ENCODE measurements at places on chromosomes 3 and 15.

DNA sequence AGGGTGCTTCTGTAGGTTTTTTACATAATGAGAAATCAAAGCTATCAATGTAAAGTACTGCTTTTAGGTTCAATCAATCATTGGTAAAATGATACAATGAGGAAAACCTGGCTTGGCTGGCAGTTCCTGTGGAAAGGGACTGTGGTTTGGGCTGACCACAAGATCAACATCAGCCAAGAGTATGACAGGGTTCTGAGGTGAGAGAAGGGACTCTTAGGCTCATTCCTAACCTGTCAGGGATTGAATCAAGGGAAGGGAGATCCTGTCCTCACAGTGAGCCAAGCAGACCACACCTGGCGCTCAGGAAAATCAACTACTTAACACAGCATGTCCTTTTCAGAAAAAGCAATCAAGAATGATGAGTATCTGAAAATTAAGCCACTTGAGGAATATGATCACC, 111.1 kb downstream of the MAGI1 start:
- DNase-seq, result no peak

DNA sequence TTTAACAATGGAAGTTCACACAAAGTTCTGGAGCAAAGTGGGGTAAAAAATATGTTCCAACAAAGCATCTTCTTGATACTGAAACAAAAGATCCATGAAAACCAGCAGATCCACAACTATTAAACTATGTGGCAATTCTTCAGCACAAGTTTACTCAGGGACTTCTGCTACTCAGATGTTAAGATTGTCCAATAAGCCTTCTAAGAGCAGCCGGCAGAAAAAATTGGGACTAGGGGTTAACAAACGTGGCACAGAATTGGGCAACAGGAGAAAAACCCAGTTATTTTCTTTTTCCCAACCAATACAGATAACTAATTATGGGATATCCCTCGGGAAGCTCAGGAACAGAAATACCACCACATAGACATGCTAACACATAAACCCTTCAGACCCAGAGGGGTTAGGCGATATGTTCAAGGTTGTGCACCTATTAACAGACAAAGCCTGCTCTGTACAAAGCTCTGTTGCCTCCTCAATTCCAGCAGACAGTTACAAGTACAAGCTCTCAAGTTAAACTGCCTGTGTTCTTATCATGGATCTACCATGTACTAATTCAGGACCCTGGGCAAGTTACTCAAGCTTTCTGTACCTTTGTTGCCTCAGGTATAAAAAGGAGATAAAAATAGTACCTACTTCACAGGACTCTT, 6.8 kb downstream of the SSR3 start:
- DNase-seq, result no peak

- DNase-seq, result no peak
These were observed 43.3 kb downstream of the ADPGK start for GRCh38 chr15:72740219-72740618.

GRCh38 chr3:131503320-131503635, 507 bp upstream of the MRPL3 start:
- no peak for DNase-seq

GRCh38 chr3:179772297-179772696, 119.5 kb downstream of the USP13 start:
- DNase-seq, result no peak

DNA sequence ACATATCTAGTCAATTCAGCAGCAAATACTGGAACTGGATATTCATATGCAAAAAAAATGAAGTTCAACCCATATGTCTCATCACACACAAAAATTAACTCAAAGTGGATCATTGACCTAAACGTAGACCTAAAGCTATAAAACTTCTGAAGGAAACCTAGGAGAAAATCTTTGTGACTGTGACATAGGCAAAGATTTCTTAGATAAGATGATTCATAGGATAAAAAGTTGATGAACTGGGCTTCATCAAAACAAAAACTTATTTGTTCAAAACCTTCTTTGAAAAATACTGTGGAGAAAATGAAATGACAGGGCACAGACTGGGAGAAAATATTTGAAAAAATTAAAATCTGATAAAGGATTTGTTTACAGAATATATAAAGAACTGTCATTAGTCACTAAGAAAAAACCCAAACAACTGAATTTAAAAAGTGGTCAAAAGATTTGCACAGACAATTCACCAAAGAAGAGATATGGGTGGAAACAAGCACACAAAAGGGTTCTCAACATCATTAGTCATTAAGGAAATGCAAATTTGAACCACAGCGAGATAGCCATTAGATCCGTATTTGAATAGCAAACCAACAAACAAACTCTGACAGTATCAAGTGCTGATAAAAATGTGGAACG, 62.8 kb downstream of the ITGB5 start:
- DNase-seq, result no peak

GRCh38 chr3:80190051-80190450, 422.3 kb upstream of the ROBO1 start:
- no peak for DNase-seq

GRCh38 chr15:88300861-88301260, 44.3 kb upstream of the NTRK3 start:
- DNase-seq, result no peak

GRCh38 chr3:16828815-16829214, 55.9 kb upstream of the PLCL2 start:
- DNase-seq, result no peak

- DNase-seq, result no peak
These were observed 9.1 kb upstream of the HHATL start for GRCh38 chr3:42711491-42712343.

- no peak for DNase-seq
These were observed 1.3 kb downstream of the BNIP2 start for GRCh38 chr15:59687836-59688235.

DNA sequence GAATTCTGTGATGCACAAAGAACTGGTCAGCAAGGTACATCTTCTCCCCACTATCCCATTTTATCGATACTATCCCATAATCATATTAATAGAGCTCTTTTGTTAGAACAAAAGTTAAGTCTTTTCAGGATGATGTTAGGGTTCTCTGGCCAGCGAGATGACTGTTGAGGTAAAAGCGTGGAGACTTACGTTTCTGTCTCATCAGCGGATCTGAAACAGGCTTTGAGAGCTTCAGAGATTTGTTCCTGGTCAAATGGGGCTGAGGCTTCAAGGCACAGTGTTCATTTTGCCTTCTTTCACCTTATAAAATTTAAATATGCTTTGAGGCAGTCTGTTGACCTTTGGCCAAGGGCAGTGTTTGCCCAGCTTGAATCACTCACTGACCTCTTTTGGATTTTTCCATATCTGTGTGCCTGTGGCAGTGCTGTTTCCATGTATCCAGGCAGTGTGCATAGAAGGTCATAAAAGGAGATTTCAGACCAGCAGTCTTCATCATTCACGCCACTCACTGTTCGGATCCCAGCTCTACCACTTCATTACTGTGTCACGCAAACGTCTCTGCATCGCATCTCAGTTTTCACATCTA, 3.1 kb downstream of the ADAMTSL3 start:
- no peak for DNase-seq

- DNase-seq, result no peak
These were observed 23.5 kb upstream of the ATP10A start for GRCh38 chr15:25886498-25887140.

GRCh38 chr15:39511916-39512260, 69.0 kb upstream of the THBS1 start:
- no peak for DNase-seq

- DNase-seq, result no peak
These were observed 216.5 kb downstream of the ZBBX start for GRCh38 chr3:167163580-167163979.

- no peak for DNase-seq
These were observed 140.7 kb downstream of the FHIT start for GRCh38 chr3:61110576-61110975.

DNA sequence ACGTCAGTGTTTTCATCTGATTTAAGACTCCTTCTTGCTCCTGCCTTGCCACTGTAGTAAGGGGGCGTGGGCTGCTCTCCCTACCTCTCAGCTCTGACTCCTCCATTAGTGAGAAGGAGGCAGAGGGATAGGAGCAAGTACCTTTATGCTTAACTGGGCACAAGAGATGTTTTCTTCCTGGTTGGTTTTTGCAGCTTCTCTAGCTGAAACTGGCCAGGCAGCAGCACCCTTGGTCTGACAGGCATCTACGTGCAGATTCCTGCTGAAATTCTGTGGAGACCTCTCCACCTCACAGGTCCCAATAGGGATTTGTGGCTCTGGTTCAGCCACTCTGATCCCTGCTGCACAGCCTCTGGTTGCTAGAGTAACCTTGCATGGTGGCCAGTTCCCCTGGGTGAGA, 132.5 kb downstream of the CACNA1D start:
- DNase-seq, result no peak

DNA sequence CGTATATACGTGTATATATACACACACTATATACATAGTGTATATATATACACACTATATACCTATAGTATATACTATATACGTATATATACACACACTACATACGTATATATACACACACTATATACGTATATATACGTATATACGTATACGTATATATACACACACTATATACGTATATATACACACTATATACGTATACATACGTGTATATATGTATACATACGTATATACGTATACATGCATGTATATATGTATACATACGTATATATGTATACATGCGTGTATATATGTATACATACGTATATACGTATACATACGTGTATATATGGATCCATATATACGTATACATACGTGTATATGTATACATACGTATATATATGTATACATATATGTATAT, 9.4 kb downstream of the HACL1 start:
- DNase-seq, result no peak

DNA sequence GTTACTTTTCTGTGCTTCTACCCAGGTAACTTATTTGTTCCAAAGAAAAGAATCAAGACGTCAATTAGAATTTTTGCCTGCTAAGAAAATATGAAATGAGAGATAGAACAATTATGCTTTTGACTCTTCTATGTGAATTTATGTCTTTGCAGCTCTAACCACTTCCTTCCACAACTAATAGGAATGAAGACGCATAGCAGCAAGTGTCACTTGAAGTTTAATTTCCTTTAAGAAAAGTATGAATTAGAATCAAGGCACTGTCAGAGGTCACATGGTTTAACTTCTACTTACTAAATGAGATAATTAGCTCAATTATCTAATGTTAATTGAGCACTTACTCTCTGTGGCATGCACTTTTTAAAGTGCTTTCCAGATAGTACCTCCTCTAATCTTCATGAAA, 3.3 kb downstream of the WDR49 start:
- DNase-seq, result no peak

DNA sequence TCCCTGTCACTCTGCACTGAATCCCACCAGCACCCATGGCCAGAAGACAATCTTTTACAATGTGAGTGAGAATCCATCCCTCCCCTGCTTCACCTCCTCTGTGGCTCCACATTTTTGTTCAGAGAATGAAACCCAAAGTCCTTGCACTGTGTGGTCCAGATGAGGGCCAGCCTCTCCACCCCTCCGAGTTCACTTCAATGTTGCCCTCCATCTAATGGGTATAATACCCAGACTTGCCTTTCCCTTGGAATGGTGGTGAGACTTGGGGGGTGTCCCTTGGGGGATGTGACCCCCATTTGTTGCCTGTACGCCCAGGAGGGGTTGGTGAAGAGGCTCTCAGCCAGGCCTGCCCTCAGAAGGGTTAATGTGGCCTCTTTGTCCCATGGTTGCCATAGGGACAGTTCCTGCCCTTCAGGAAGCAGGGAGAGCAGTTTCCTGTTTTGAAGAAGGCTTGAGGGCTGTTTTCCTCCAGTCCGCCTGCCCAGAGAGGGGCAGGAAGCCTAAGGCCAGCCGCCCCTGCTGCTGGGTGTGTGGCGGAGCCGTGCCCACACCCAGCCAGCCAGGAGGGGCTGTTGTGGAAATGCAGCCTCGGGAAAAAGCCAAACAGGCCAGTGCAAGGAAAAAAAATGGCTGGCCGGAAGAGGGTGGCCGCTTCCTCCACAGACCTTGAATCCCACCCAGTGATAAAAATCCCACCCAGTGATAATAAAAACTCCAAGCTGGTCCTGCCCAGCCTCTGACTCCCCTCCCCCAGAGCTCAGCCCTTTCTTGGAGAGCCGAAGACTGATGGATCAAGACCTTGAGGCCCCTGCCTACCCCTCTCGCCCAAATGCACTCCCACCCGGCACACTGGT, 14.6 kb upstream of the FGD5 start:
- DNase-seq, result no peak

- DNase-seq, result no peak
These were observed 37.0 kb downstream of the MAPK6 start for GRCh38 chr15:52056001-52056400.

DNA sequence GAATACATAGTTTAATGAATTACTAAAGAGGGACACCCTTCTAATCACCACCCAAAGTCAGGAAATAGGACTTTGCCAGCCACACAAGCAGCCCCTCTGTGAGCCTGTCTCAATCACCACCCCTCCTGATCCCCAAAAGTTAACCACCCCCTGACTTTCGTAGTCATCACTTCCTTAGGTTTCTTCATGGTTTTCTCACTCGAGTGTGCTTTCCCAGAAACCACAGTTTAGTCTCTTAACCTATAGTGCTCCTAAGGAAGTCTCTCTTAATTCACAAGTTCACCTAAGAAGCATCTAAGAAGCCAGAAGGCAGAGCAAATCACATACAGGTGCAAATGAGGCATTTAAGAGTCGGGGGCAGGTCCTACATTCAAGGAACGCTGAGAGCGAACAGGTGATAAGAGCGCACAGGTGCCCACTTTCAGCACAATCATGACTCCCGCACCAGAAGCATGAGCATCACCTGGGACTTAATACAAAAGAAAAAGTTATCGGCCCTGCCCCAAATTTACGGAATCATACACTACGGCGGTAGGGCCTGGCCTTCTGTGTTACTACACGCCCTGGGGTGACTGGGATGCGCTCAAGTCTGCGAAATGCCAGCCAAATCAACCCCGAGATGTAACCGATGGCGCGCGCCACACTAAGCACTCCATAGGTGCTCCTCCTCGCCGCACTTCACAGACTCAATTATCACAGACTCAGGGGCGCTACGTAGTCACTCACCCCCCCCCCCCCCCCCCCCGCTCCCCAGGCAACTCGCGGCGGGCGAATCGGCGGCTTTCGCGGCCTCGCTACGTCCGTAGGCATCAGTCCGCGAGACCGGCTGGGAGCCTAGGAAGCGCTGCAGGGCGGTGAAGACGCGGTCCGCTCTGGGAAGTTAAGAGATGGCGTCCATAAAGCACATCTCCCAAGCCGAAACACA, 815 bp downstream of the ULK4 start:
- DNase-seq, result no peak

GRCh38 chr3:37129871-37130270, 44.5 kb downstream of the LRRFIP2 start:
- no peak for DNase-seq

- no peak for DNase-seq
These were observed 1.0 kb downstream of the CGGBP1 start for GRCh38 chr3:88057630-88058305.

GRCh38 chr3:11791339-11792200, 55.1 kb downstream of the TAMM41 start:
- DNase-seq, result no peak

GRCh38 chr3:2937592-2937991, 172.6 kb downstream of the IL5RA start:
- DNase-seq, result no peak

Measured in amygdala (tissue), 56 donors.